NCI-H82 (cell line): ENCODE measurements at places on chromosomes 12 and 14.

DNA sequence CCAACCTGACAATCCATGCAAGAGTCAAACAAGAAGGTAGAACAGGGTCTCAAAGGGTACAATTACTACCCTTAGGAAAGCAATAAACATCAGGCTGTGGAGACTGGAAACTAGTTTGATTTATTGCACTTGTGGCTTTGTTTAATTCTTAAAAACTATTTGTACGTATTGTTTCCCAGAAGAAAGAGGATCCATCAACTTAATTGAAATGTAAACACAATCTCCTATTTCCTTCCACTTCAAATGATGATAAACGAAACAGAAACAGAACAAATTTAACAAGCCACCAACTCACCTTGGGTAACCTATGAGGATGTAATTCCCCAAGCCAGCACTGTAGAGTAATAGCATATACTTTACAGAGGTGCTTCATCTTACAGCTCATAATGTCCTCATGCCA, 8.0 kb downstream of the STXBP6 start:
- DNase-seq, result no peak

DNA sequence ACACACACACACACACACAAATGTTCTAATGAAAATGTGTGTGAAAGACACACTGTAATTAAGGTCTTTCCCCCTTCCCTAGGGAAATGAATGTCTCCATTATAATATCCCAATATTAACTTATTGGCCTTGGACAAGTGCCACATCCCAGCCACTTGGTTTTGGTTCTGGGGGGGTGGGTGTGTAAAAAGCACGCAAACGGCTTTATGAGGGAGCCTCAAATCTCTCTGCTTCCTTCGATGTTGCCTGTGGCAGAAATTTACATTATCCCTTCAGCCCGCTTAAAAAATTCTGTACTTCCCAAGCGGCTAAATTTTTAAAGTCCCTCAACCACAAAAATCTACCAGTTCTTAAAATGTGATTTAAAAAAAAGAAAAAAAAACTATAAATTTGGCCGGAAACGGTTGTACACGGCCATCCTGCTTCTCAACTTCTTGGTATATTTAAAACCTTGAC, 432 bp downstream of the C14orf93 start:
- peak; percentile 35 for DNase-seq

- DNase-seq, result no peak
These were observed 56.2 kb downstream of the ACTN1 start for GRCh38 chr14:68922886-68923285.

- peak; percentile 86 for DNase-seq
These were observed 356.9 kb upstream of the STXBP6 start for GRCh38 chr14:25406818-25407217.

- peak; percentile 30 for DNase-seq
These were observed 71.7 kb upstream of the PRICKLE1 start for GRCh38 chr12:42660968-42661937.

- DNase-seq, result no peak
These were observed 2.3 kb downstream of the OTUB2 start for GRCh38 chr14:94028450-94028826.

DNA sequence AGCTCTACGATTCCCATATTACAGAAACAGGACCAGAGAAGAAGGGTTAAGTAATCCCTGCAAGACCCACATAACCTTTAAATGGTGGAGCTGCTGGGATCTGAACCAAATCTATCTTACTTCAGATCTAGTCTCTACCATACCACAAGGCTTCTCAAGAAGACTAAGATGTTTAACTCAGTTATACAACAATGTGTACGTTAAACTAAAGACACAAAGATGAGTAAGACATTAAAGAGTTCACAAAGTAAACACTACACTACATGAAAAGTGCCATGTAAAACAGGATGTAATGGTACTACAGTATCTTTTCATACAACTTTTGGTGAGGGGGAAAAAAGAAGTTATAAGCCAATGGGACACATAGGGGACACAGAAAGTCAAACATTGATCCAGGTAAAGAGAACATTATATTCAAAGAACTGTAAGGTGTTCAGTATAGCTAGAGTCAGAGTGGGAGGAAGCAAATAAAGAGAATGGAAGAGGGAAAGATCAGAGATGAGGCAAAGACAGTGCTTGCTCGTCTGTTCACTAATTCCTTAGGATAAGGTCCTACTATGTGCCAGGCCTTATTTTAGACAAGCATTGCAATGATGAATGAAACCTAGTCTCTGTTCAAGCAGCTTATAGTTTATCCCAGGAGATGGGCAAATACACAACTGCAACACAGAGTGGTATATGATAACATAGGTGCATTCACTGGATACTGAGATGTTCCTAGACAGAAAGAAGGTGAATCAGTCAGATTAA, 7.7 kb downstream of the TMED10 start:
- DNase-seq, result no peak

DNA sequence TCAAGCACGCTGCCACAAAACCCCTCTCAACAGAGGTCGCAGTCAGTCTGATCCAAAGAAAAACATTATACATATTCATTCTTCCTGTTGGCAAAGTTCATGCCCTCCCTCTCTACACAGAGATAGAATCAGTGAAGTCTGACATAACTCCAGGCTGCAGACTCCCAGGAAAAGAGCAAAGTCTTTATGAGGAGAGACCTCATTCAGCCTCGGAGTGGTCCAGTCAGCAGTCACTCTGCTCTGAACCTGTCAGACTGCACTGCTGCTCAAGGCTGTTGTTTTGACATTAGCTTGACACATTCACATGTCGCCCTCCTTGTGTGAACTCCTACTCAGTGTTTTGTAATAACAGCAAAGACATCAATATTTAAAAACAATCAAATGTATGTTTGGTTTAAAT, 241.2 kb upstream of the G2E3 start:
- no peak for DNase-seq

DNA sequence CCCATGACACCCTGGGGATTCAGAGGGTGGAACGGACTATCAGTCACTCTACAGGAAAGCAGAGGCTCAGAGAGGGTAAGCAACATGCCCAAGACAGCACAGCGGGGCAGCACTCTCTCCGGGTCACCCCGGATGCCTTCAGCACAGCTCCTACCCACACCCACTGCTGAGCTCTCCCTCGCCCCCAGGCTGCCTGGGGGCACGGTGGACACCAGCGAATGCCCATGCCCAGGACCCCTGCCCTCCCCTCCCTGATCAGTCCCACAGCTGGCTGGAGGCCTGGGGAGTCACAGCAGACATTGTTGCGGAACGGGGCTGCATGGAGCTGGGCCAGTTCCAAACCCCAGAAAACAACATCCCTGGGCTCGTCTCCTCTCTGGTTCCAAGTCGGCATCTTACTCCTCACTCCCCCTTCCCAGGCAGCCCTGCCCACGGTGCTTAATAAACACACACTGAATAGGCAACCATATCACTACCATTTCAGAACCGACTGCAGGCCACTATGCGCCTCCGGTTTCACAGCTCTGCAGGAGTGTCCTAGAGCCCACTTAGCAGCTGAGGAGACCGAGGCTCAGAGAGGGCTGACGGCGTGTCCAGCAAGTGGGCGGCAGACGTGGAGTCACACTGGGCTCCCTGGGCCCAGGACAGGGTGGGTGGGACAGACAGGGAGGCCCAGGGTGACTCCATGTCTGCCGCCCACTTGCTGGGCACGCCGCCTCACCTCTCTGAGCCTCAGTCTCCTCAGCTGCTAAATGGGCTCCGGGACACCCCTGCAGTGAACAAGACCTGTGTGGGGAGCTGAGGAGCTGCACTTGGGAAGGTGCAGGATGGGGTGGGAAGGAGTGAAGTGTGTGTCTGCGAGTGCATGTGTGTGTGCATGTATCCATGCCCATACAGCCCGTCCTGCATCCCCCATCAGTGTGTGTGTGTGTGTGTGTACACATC, 27.0 kb downstream of the CCDC85C start:
- DNase-seq, result no peak

GRCh38 chr12:65187665-65188064, 18.3 kb downstream of the LEMD3 start:
- no peak for DNase-seq

- no peak for DNase-seq
These were observed 24.8 kb downstream of the MUCL1 start for GRCh38 chr12:54879150-54879549.

DNA sequence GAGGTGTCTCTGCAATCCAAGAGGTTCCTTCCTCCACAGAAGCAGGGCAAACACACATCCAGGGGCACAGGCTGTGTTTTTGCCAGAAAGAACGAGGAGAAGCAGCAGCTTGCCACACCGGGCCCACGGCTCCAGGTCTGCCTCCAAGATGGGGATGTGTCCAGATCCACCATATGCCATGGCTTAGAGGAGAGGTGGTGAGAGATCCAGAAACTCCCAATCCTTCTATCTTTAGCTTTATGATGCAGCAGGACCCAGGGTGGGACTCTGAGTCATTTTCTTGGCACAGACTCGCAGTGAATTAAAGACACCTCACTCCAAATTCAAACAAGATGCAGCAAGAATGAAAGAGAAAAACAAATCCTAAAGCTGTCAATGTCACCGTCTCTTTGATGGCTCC, 481.4 kb upstream of the TMEM132C start:
- DNase-seq, result no peak

DNA sequence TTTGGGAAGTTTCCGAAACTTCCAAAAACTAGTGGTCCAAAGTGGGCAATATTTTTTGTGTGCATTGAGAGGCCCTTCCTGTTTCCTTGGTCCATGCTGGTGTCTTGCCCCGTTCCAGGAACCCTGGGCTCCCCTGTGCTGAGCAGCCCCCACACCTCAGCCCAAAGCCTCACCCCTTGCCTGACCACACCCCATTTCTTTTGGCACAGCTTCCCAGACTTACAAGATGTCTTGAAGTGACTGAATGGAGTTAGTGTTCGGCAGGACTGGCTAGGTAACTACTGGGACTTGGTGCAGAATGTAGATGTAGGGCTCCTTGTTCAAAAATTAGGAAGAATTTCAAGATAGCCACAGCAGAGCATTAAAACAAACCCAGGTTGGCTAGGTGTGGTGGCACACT, 68.6 kb downstream of the ETV6 start:
- no peak for DNase-seq

DNA sequence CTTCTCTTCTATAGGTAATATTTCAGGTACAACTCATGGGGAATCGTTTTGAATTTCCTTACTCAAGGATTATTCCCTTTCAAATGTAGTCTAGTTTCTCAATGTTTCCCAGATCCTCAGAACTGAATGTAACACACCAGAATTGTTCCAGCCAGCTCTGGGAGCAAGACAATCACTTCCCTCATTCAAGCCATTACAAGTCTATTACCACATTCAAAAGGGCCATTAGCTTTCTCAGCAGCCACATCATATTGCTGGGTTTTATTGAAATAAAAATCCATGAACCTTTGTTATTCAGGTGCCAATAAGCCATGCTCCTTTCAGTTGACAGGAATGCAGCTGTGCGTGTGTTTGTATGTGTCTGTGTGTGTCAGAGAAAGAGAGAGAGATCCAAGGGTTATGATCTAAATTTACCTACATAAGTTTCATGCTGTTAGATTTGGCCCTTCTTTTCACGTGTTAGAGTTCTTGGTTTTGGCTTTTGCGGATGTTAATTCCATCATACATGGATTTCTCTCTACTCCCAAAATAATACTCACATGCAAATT, 357.7 kb downstream of the BCAT1 start:
- DNase-seq, result no peak

GRCh38 chr12:15848606-15849005, 33.6 kb upstream of the STRAP start:
- no peak for DNase-seq

DNA sequence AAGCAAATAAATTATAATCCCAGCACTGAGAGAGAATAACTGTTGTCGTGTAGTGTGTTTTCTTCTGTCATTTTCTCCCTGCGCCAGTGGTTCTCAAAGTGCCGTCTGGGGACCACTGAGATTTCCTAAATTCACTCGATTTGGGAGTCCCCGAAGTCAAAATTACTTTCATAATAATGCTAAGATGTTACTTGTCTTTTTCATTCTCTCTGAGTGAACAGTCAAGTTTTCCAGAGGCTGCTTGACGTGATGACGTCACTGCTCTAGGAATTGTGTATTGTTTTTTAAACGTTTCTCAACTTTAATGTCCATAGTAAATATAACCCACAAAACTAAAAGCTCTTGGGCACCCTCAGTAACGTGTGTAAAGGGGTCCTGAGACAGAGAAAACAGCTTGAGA, 796 bp upstream of the POP5 start:
- DNase-seq, result no peak

DNA sequence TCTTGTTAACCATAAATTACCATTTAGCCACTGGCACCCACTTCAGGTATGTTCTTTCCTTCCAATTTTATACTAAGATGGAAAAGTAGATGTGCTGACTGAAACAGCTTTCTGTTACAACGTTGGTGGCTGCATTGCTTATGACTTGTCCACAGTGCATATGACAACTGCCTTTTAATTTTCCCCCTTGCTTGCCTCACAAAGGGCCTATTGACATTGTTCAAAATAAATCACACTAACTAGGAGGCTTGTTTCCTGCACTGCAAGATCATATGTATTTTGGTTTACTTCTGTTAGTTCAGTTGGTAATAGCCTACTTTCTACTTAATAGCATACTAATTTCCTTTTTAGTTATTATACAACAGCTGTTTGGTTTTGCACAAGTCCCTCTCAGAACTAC, 55.4 kb downstream of the SCAF11 start:
- DNase-seq, result no peak

GRCh38 chr12:7203109-7203508, 13.6 kb downstream of the PEX5 start:
- no peak for DNase-seq

GRCh38 chr14:87196436-87196835, 796.5 kb downstream of the GALC start:
- no peak for DNase-seq

- peak; percentile 60 for DNase-seq
These were observed 565 bp downstream of the NT5DC3 start for GRCh38 chr12:103840462-103840875.

DNA sequence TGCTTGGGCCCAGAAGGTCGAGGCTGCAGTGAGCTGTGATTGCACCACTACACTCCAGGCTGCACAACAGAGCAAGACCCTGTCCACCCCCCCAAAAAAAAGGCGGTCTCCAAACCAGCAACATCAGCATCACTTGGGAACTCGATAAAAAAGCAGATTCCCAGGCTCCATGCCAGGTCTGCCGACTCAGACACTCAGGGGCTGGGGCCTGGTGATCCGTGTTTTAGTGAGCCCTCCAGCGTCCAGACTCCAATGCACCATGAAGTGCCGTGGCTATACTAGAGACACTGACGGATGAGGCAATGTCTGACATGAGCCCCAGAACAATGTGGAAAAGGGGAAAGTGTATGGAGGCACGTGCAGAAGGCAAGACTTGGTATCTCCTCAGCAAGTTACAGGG, 28.8 kb downstream of the SCARB1 start:
- DNase-seq, result no peak

DNA sequence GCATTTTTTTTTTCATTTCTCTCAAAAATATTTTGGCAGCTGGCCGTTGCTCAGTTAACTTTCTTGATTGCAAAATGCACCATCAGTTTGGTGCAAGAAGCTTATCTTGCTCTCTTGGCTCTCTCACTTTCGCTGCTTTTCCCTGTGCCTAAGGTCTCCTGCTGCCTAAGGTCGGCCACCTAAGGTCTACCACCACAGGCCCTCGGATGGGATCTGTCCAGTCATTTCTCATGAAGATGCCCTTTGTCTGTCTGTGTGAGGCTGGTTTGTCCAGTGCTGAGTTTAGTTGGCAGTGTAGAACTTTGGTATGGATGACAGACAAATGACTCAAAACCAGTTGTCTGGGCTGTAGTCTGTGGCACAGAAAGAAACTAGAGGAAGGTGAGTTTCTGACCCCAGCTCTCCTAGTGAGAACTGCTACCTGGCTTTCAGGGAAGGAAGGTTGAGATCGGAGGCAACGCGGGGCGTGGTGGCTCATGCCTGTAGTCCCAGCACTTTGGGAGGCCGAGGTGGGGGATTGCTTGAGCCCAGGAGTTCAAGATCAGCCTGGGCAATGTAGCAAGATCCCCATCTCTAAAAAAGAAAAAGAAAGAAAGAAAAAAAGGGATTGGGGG, 2.6 kb downstream of the MLXIP start:
- no peak for DNase-seq
